B cell (primary cell): ENCODE measurements at places on chromosomes 1 and 21.

GRCh38 chr1:32903991-32904785, 3.0 kb upstream of the TMEM54 start:
- no peak for DNase-seq

GRCh38 chr1:108653431-108654105, 7.3 kb downstream of the HENMT1 start:
- DNase-seq = no peak

DNA sequence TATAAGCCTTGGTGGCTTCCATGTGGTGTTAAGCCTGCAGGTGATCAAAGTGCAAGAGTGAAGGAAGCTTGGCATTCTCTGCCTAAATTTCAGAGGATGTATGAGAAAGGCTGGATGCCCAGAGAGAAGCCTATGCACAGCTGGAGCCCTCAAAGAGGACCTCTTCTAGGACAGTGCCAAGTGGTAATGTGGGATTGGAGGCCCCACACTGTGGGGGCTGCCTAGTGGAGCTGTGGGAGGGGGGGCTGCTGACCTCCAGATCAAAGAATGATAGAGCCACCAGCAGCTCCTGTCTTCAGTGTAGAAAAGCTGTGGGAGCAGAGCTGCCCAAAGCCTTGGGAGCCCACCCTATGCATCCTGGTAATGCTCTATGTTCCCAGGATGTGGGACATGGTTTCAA, 1512.7 kb upstream of the TPTE start:
- no peak for DNase-seq

GRCh38 chr1:42613803-42614131, 44.5 kb upstream of the PPIH start:
- no peak for DNase-seq

DNA sequence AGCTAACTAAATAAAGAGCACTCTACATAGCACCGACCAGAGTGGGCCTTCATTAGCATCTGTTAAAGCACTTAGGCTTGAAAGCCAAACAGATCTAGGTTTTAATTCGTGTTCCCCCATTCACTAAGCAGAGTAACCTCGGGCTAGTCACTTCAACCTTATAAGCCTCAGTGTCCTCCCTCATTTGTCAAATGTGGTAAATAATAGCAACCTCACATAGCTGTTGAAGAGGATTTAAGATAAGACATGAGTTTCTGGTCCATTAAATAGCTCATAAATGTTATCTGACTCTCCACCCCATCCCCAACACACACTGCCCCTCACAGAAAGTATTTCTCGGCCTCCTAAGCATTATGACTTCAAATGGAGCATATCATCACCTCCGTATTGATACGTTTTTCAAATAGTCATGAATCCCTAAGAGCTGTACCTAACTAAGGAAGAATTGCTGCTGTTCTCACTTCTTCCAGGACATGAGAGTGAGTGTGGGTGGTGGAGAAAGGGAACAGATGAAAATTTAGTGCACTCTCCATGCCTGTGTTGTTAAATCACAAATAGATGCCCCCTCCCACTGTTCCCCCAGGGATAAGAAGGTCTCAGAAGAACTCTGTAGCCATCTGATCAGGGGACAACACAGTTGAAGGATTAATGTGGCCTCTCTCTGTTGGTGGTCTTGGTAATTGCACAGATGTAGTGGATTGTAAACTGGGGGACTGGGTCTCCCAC, 47.6 kb downstream of the PLPP3 start:
- no peak for DNase-seq

DNA sequence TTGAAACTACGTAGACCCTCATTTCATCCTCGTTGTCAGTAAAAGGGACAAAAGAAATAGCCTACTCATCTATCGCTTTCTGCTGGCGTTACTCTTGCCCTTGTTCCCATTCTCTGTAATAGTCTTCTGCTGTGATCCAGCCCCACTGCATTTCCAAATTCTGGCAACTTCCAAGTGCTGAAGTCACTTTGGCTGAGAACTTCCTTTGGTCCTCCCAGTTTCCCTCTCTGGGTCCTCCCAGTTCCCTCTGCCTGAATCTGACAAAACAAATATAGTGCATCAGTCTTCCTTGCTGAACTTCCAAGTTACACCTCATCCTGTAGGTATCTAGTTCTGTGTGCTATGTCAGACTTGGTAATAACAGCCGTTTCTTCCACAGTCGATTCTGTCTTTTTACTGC, 47.0 kb upstream of the PLA2G4A start:
- no peak for DNase-seq

DNA sequence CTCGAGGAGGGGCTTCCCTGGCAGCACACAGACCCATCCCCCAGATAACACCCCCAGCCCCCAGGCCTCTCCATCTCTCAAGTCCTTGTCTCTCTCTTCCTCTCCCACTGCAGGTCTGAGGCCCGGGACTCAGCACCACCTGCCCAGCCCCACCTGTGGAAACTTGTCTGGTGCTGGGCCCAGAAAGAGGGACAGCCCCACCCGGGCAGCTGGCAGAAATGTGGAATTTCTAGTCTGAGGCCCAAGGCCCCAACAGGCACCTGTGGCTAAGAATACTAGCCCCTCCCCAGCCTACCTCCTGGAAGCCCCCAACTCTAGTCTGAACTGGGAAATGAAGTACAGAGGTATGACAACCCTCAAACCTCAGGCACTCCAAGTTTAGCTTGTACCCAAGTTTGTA, 15.4 kb downstream of the TTC39A start:
- DNase-seq = no peak

GRCh38 chr1:48203287-48203900, 19.1 kb upstream of the SLC5A9 start:
- peak; percentile 40 for DNase-seq

- no peak for DNase-seq
Measured at GRCh38 chr21:35982717-35983116, 77.6 kb downstream of the SETD4 start.

DNA sequence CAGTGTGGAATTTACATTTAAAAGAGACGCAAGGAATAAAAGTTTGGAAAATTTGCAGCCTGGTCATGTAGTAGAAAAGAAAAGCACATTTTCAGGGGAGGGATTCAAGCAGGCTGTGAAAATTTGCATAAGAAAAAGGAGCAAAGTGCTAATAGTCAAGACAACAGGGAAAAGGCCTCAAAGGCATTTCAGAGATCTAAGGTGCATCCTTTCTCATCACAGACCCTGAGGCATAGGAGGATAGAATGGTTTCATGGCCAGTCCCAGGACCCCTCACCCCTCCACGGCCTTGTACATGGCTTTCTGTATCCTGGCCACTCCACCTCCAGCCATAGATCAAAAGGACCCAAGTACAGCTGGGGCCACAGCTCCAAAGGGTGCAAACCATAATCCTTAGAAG, 380.5 kb upstream of the BRINP3 start:
- DNase-seq = no peak

DNA sequence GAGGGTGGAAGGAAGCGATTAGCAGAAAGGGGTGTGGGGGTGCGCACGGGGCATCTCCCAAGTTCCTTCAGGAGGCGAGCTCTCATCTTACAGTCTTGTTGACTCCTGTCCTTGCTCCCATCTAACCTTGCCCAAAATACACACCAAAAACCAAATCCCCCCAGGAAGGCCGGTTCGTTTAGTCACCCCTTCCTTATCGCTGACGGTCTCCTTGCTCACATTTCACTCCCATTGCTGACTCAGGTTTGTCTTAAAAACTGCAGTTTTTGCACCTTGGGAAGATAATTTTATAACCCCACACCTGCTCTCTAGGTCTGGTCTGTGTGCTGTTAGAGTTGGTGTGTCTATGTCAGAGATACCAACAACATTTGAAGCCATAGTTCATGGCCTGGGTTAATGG, 68.1 kb upstream of the F3 start:
- DNase-seq = no peak

DNA sequence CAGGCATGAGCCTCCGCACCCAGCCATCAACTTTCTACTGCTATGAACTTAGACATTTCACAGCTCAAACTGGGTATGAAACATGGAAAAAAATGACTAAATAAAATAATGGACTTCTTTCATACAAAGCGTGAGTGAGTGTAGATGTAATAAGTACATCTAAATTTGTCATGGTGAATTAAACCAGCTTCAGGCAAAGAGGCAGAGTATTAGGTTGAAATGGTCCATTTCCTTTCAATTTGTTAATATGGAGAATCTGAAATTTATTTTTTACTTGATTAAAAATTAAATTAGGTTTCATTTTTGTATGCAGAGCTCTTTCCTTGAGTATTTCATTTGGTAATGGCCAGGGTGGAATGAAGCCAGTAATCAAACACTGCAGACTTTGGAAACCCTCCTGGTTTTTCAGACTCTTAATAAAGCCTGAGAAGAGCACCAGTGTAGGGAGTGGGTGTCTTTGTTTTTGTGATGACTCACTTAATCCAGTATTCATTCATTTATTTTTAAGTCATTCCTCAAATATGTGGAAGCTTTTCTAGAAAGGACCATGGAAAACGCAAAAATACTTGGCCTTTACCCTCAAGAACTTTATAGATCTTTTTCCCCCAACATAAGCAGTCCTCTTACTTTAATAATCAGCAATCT, 49.2 kb downstream of the ALG14 start:
- DNase-seq = no peak
